ENCODE measurements at places on chromosomes 1 and 21.
A peak's percentile ranks its signal among the peaks of the same experiment; 100 is the strongest.

- no peak for DNase-seq
Measured at GRCh38 chr1:20739225-20739624, 6.7 kb upstream of the SH2D5 start.

DNA sequence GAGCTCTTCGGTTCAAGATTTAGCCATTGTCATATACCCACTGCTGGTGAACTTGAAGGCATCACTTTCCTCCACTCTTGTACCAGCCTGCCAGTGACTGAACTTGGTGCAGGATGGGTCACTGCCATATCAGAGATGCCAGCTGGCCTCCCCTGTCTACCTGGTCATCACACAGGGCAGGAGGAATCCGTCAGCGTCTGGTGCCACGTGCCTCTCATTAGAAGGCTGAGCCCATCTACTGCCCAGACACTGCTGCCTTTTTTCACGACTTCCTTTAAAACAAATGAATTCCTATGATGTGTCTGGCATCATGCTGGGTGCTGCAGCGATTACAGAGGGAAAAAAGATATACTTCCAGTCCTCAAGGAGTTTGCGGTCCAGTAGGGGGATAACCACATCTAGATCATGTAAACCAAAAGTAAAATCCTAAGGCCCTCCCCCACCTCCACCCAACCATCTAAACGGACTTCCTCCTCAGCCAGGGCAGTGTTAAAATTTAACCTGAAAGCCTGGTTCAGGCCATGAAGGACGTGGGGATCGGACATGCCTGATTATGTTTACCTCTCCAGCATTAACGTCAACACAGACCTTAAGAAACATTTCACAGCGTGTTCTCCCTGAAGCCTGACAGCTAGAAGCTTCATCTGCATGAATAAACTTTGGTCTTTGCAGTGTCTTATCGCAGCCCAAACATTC is 29.2 kb upstream of the PDE9A start:
- DNase-seq, result no peak

DNA sequence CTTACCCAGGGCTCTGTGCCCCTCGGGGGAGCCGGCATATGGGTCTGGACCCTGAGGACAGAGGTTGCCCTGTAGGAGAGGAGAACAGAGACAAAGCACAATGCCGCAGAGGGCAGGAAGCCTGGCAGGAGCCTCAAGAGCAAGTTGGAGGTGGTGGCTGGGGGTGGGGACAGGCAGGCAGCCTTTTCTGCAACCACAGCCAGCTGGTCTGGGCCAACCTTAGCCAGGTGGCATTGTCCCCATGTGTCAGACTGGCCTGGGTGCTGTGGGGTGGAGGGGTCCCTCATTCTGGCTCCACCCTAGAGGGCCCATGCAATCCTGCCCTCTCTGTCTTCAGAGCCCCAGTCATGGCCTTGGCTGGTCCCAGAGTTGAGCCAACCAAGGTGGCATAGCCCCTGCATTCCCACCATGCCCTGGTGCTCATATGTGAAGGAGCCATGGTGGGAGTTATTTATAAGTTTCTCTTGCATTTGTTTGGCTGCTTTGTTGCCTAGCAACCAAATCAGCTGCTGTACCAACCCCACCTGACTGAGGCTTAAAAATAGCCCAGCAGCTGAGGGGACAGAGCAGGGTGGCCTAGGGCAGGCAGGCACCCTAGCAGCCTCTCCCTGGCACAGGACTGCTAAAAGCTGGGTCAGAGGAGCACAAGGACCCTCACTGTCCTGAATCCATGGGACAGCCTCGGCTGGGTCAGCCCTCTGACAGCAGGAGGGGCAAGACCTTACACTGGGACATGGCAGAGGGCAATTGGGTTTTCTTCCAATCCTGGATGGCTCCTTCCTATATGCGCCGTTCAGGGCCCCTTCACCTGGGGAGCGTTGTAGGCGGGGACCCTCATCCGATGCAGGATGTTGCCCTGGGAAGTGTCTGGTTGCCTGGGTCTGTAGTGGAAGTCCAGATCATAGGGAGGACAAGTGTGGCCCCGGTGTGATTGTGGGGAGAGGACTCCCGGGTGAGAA is 19.5 kb downstream of the MAP7D1 start:
- no peak for DNase-seq

GRCh38 chr1:21546122-21546825 is 37.1 kb downstream of the ALPL start:
- DNase-seq, result no peak

DNA sequence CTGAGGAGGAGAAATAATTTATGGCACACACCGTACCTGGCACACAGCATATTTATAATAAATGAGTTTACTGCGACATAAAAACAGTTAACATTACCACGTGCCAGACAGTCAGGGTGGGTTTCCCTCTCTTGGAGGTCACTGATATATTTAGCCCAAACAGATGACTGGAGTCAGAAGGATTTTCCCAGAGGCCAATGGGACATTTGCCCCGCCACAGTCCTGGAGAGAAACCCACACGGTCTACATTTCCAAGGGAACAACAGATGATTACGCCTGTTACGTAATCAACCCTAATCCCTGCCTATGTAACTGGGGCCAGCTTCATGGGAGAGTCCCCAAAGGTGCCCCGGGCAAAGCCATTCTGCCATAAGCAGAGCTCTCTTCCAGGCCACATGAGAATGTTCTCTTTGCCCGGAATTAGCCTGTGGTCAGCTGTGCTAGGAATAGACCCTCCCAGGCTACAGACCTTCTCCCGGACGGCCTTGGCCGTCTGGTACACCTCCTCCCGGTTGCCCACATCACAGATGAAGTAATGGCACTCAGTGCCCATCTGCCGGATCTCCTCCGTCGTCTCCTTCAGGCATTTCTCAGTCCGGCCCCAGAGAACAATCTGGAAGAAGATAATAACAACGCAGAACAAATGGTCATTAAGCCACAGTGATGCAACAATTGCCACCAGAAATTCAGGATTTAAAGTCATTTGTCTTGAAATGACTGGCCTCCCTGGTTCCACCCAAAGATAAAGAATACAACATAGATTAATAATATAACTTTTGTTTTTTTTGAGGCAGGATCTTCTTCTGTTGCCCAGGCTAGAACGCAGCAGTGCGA is 37.7 kb downstream of the DHRS3 start:
- DNase-seq, result no peak

DNA sequence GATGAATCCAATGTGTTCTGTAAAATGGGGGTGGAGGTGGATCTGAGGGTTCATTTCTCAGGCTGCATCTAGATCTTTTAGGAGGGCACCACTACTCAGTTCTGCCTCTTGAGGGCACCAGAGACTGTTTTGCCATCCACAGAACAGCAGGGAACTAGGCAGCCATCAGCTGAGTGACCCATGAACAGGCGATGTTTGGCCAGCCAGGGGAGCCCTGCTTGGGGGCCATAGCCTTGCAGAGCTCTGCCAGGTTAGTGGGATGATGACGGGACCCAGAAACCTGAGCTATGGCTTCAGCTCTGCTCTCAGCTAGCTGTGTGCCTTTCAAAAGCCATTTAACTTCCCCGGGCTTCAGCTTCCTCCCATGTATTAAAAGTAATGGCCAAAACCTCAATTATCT is 13.4 kb upstream of the NOS1AP start:
- peak; percentile 70 for DNase-seq

DNA sequence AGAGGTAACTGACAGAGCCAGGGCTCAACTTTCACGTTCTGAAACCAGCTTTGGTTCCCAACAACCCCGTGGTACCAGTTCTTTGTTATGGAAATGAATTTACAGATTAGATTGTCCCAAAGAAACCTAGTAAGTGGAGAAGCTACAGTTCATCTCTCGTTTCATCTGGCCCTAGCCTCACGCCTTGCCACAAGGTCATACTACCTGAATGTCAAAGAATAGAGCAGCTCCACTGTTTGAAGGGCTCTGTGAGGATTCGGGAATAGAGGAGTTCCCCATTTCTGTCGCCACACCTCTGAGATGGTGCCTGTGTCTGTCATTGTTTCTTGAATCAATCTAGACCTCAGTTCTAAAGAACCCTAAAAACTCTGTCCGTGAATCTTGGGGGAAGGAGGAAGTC is 15.0 kb upstream of the CDC42 start:
- DNase-seq, result no peak

DNA sequence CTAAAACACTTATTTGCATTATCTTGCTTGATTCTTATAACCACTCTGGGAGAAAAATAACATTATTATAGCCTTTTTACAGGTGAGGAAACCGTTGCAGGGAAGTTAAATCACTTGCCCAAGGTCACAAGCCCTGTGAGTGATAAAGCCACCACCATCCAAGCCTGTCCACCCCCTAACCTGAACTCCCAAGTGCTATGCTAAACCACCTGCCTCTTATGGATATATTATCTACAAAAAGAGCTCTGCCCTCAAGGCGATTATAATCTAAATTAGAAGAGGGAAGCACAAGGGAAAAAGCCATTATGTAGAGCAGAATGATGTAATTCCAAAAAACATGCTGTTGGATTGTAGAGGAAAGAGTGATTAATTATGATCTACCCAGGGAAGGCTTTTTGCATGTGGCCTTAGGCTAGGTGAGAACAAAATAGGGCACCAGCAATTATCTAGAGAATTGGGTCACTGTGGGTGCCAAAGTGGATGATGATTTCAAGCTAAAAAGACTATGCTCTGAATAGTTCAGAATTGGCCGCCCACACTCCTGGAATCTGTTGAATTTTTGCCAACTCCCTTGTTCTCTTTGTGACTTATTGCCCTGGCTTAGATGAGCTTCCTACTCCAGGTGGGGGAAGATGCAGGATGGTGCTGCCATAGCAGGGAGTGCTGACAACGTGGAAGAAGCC is 205.3 kb downstream of the FGGY start:
- no peak for DNase-seq

- no peak for DNase-seq
Measured at GRCh38 chr1:73635021-73635420, 563.0 kb downstream of the LRRIQ3 start.

GRCh38 chr1:114719424-114719787 is 2.8 kb upstream of the NRAS start:
- no peak for DNase-seq

DNA sequence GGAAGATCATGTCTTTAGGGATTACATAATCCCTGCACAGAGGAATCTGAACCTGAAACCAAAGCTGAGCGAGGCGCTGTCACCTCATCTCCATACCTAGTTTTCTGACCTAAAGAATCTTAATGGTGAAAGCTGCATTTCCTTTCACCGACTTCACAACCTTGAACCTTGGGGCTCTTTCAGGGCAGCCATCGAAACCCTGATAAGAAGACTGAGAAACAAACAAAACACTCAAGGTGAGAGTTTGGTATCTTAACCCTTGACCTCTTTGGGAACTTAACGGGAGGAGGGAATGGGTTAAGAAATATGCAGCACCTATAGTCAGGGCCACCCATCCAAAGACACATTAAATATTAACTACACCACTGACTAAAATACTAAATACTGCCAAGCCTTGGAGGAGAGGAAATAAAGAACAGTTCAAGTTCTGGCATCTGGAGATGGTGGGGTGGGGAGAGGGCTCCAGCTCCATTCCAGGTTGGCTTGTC is 2.0 kb downstream of the C1orf116 start:
- no peak for DNase-seq

- DNase-seq, result no peak
Measured at GRCh38 chr1:170086399-170087032, 12.0 kb upstream of the KIFAP3 start.

GRCh38 chr1:248599396-248599795 is 1.9 kb upstream of the OR2T10 start:
- DNase-seq, result no peak

DNA sequence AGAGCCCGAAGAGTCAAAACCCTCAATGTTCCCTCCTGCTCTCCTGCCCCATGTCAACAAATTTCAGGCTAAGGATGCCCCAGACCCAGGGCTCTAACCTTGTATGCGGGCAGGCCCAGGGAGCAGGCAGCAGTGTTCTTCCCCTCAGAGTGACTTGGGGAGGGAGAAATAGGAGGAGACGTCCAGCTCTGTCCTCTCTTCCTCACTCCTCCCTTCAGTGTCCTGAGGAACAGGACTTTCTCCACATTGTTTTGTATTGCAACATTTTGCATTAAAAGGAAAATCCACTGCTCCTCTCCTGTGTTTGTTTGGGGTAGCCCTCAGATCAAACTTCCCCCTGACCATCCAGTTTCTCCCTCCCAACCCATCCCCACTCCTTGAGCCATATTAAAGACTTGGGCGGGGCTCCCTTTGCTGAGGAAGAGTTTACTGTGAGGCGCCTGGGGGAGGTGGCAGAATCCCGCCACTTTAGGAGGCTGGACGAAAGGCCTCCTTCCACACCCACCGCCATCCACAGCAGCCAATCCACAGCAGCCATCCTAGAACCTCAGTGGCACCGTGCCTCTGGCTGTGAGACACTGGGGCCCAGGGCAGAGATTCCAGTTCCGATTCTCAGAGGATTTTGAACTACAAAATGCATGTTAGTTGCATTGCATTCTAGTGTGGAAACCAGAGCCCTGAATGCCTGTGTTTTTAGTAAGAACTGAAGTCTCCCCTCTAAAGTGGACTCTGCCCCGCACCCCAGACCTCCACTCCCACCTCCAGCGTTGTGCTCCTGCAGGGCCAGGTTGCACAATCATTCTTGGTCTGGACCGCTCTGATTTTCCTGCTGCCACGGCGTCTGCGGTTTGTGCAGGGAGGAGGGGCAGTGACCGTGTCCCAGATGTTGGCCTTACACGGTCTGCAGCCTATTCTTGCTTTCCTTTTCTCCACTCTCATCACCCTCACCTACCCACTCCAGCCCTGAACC is 3.0 kb downstream of the OLFML3 start:
- no peak for DNase-seq

DNA sequence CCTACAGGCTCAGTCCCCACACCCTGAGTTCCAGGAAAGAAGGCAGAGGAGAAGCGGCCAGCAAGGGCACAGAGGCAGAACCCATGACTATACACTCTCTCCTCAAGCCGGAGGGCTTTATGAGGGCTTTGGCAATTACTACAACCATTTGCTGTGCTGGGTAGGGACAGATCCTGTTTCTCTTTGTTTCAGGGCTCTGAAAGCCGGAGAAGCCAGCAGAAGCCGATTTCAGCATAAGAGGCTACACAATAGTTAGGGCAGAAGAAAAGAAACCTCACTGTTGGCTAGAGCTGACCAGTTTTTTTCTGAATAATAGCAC is 13.9 kb downstream of the GPR3 start:
- DNase-seq, result no peak

- no peak for DNase-seq
Measured at GRCh38 chr21:31589820-31590219, 69.7 kb upstream of the SOD1 start.

DNA sequence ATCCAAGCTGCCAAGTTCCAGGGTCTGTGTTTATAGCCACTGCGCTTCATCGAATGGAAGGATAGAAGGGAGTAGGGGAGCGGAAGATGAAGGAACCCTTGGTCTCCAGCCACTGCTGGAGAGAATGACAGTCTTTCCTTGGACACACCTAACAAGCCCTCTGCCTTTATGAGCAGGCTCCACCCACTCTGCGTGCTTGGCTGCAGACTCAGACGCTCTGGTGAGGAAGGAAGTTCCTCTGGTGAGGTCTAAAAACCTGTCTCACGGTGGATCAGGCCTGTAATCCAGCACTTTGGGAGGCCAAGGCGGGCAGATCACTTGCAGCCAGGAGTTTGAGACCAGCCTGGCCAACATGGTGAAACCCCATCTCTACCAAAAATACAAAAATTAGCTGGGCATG is 55.4 kb downstream of the MATN1 start:
- no peak for DNase-seq

- DNase-seq, result peak; percentile 90
Measured at GRCh38 chr1:182616130-182617013, 12.2 kb upstream of the RGS16 start.

GRCh38 chr1:3560251-3560871 is 50.9 kb downstream of the MEGF6 start:
- DNase-seq, result no peak

GRCh38 chr1:198545156-198545555 is 4.7 kb upstream of the ATP6V1G3 start:
- DNase-seq, result no peak

- no peak for DNase-seq
Measured at GRCh38 chr1:156122086-156122485, 7.6 kb downstream of the LMNA start.
